GM23338 (cell line): ENCODE measurements at places on chromosomes 7 and 10. TPM values are rescaled to one million over a fixed set of nuclear protein-coding genes. Genes with fewer than 3 reads are reported as not detected.
A peak's percentile ranks its signal among the peaks of the same experiment; 100 is the strongest.

OR2A42 gene
- 0.27 and 0.28 TPM in 2 replicates for total RNA-seq

ATP6V0E2 gene
- total RNA-seq, result 18.8 and 34.7 TPM in 2 replicates

DNAH11 gene
- 4.7 and 9.3 TPM in 2 replicates for total RNA-seq

CPVL gene
- 33.3 and 37.8 TPM in 2 replicates for total RNA-seq

SLC39A12 gene
- total RNA-seq, result not detected in 2 replicates

ZNF12 gene
- total RNA-seq, result 16.9 and 17.8 TPM in 2 replicates

CDC14C gene
- 0.17 and 0.54 TPM in 2 replicates for total RNA-seq

GNGT1 gene
- total RNA-seq, result not detected in 2 replicates

ZSCAN25 gene
- total RNA-seq, result 10.0 and 17.5 TPM in 2 replicates

ENTPD1 gene
- 2.0 and 2.3 TPM in 2 replicates for total RNA-seq

TAS2R5 gene
- total RNA-seq, result 5.1 and 5.8 TPM in 2 replicates

PUS7 gene
- total RNA-seq, result 54.3 and 62.2 TPM in 2 replicates

TSPAN33 gene
- 46.8 and 51.5 TPM in 2 replicates for total RNA-seq

DNA sequence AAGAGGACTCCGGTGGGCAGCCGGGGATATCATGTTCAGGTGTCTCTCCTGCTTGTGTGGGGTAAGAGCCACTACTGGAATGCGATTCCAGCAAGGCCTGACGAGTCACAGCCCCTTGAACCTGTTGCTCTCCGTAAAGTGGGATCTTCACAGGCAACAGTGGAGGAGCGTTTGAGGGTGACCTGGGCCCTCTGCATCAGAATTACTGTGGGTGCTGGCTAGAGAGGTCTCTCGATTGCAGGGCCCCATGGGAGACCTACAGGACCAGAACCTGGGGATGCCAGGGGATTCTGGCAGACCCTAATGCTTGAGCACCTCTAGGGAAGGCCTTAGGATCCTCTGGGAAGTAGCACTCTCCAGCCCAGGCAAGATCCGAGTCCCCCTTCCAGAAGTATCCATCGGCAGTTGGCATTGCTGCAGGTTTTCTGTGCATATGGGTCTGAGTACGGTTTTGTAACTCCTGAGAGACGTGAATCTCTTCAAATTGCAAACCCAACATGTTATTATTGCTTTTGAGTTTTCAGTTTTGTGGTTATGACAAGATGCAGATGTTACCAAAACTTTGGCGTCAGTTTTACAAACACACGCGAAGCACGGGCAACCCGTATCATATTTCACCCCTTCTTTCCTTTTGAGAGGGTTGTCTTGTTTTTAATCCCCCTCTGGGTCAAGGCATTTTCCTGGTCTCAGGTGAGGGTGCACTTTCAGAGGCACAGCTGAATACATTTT is 4.6 kb downstream of the MGMT start:
- no peak for DNase-seq
- no peaks in the 10 kb centered on the region for H3K27me3 ChIP-seq
- peaks cover 6% of the 10 kb centered on the region; the same call in 1 of the 2 replicates for H3K4me1 ChIP-seq
- no peak overlapping the region for H3K4me3 ChIP-seq
- H3K27ac ChIP-seq, result no peak overlapping the region
- no peaks in the 10 kb centered on the region for H3K36me3 ChIP-seq

DNA sequence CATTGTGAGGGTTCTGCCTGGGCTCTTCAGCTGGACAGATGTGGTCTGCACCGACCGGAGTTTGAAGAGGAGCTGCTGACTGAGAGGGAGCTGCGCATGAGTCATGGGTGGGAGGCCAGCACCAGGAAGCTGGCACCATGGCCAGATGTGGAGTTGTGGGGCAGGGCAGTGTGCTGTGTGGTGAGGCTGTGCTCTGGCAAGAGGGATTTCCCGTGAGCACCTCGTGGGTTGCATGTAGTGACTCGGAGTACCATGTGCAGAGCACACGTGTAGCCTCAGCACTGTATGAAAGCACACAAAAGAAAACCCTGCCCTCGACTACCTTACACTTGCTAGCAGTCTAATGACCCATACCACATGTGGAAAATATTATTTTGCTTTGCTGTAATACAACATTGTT is 103.4 kb downstream of the WNT2 start:
- H3K4me3 ChIP-seq, result no peak overlapping the region
- H3K36me3 ChIP-seq, result no peaks in the 10 kb centered on the region
- no peak overlapping the region for H3K27ac ChIP-seq
- no peaks in the 10 kb centered on the region for H3K4me1 ChIP-seq
- no peaks in the 10 kb centered on the region for H3K27me3 ChIP-seq

DNA sequence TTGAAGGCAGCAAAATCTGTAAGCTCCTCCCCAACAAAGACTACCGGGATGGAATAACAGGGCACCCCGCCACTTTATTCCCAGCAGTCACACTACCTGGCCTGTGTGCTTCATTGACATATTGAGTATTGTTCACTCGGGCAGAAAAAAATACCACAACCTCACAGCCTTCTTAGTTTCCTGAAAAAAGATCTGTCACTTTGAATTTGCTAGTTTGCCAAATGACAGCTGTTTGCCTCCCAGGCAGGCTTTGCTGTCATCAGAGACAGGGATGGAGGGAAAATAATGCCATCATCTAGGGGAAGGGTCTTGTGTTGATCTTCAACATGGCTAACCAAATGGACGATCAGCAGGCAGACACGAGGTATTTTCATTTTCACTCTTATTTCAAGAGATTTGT is 26.9 kb downstream of the BMPER start:
- H3K4me1 ChIP-seq, result peaks cover 9% of the 10 kb centered on the region
- no peak overlapping the region for H3K27ac ChIP-seq
- no peaks in the 10 kb centered on the region for H3K27me3 ChIP-seq
- H3K36me3 ChIP-seq, result no peaks in the 10 kb centered on the region

DNA sequence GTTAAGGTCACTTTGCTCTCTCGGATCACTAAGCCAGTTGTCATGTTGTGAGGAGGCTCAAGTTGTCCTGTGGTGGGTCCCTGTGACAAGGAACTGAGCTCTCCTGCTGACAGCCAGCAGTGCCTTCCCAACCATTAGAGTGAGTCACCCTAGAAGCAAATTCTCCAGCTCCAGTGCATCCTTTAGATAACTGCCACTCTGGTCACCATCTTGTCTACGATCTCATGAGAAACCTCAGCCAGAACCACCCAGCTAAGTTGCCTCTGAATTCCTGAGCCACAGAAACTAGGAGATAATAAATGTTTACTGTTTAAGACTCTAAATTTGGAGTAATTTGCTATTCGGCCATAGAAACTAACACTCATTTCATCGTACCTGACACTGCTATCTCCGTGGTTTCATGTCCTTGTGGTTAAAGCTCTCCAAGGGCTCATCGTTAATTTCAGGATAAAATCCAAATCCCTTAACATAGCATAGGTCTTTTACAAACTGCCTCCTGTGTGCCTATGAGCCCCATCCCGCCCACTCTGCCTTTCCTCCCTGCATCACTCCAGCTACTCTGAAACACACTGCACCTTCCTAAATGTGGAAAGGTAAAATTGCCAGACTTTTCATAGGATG is 56.5 kb upstream of the WIPF3 start:
- H3K4me1 ChIP-seq, result no peaks in the 10 kb centered on the region
- H3K36me3 ChIP-seq, result no peaks in the 10 kb centered on the region
- no peak overlapping the region for H3K4me3 ChIP-seq
- H3K27ac ChIP-seq, result no peak overlapping the region
- H3K27me3 ChIP-seq, result no peaks in the 10 kb centered on the region
- no peak for DNase-seq

- no peaks in the 10 kb centered on the region; the same call in 1 of the 2 replicates for H3K36me3 ChIP-seq
- no peaks in the 10 kb centered on the region for H3K27me3 ChIP-seq
- H3K27ac ChIP-seq, result no peak overlapping the region
- DNase-seq, result no peak
- no peaks in the 10 kb centered on the region for H3K4me1 ChIP-seq
- H3K4me3 ChIP-seq, result no peak overlapping the region
These were observed 28.9 kb downstream of the PPP1R3C start for GRCh38 chr10:91603931-91604331.

GRCh38 chr7:36171503-36171902 is 18.4 kb downstream of the EEPD1 start:
- no peak overlapping the region for H3K27ac ChIP-seq
- H3K4me3 ChIP-seq, result no peak overlapping the region
- no peak for DNase-seq
- peaks cover 7% of the 10 kb centered on the region for H3K4me1 ChIP-seq
- H3K27me3 ChIP-seq, result no peaks in the 10 kb centered on the region

GRCh38 chr7:28114056-28114455 is 66.5 kb downstream of the JAZF1 start:
- no peaks in the 10 kb centered on the region for H3K27me3 ChIP-seq
- H3K36me3 ChIP-seq, result no peaks in the 10 kb centered on the region
- H3K4me1 ChIP-seq, result no peaks in the 10 kb centered on the region; the same call in 1 of the 2 replicates
- H3K4me3 ChIP-seq, result no peak overlapping the region

GRCh38 chr10:33664070-33664469 is 329.6 kb upstream of the NRP1 start:
- no peaks in the 10 kb centered on the region for H3K27me3 ChIP-seq
- no peaks in the 10 kb centered on the region; the same call in 1 of the 2 replicates for H3K36me3 ChIP-seq
- H3K27ac ChIP-seq, result no peak overlapping the region

- no peaks in the 10 kb centered on the region for H3K4me1 ChIP-seq
- no peaks in the 10 kb centered on the region; the same call in 1 of the 2 replicates for H3K36me3 ChIP-seq
- no peak overlapping the region for H3K27ac ChIP-seq
- DNase-seq, result no peak
These were observed 37.0 kb downstream of the NRAP start for GRCh38 chr10:113626809-113627355.

DNA sequence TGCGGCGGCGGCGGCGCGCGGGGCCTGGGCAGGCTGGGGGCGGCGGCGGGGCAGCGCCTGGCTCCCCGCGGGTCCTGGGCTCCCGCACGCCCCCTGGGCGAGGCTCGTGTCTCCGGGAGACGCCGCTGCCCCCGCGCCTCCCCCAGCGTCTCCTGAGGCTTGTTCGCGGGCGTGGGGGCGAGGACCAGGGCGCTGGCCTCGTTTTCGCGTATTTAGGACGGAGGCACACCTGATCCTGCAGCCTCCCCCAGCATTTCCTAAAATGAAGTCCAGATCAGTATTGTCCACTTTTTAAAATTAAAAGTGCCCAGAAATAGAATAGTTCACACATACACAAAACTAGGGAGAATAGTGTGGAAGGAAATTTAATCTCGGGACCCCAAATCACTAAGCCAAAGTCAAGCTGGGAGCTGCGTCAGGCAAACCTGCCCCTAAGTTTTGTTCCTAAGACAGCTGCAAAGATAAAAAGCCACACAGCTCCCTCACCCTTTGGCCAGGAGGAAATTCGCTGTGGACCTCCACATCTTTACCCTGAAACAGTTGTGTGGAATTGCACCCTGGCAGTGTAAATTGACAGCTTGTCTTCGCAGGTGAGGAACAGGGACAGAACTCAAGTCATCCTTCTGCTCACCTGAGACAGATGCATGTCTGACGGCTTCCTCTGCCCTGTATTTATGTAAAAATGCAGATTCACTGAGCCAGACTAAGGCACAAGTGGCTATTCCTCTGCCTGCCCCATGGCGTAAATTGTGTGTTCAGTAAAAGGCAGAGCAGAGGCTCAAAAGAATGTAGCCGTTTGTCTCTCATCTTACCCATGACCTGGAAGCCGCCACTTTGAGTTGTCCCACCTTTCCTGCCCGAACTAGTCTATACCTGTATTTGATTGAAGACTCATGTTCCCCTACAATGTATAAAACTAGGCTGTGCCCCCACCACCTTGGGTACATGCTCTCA is 740 bp downstream of the GALNT11 start:
- no peak overlapping the region for H3K27ac ChIP-seq
- 0 out of 2 replicates have a peak, but pooled peaks cover 4% of the 10 kb centered on the region for H3K4me1 ChIP-seq
- H3K36me3 ChIP-seq, result peaks cover 5% of the 10 kb centered on the region; the same call in 1 of the 2 replicates
- peak overlapping the region; percentile 83 for H3K4me3 ChIP-seq
- no peak for DNase-seq
- peaks cover 12% of the 10 kb centered on the region; the same call in 1 of the 2 replicates for H3K27me3 ChIP-seq

DNA sequence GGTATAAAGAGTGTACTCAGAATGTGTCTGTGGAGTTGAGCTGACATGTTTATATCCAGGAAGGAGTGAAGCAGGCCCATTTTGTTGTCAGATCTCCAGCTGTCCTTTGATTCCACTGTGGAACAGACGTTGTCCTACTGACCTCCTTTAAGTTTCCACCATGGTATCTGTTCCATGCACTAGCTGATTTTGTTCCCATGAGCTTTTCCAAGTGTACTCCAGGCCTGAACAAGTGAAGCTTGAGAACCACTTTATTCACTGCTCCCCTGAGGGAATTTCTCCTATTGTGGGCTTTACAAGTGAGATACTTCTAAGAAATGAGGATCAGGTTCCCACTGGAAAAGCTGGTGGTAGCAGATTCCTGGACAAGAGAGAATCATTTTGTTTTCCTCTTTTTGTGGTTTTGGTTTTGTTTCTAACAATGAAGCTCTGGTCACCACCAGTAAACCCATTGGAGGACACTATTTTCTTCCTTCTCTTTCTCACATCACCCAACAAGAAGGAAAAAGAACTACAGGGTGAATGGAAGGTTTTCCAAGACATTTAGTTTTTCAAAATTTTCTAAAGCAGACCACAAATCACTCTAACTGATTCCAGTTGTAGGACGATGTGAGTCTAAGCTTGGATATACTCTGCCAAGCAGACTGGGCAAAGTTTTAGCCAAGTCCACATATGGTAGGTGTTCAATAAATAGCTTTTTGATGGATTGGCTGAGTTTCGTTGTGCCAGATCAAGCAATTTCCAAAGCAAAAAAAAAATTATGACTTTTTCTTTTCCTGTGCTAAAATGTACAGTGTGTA is 144.2 kb downstream of the JCAD start:
- no peaks in the 10 kb centered on the region for H3K36me3 ChIP-seq
- no peaks in the 10 kb centered on the region for H3K4me1 ChIP-seq
- DNase-seq, result no peak
- H3K27me3 ChIP-seq, result no peaks in the 10 kb centered on the region
- H3K27ac ChIP-seq, result no peak overlapping the region

- DNase-seq, result no peak
- no peaks in the 10 kb centered on the region for H3K27me3 ChIP-seq
- H3K4me3 ChIP-seq, result no peak overlapping the region
- H3K36me3 ChIP-seq, result no peaks in the 10 kb centered on the region
- H3K4me1 ChIP-seq, result no peaks in the 10 kb centered on the region
- no peak overlapping the region for H3K27ac ChIP-seq
These were observed 179.9 kb upstream of the CHRM2 start for GRCh38 chr7:136688601-136689000.

- no peak for DNase-seq
- H3K27ac ChIP-seq, result no peak overlapping the region
- no peak overlapping the region for H3K4me3 ChIP-seq
- H3K27me3 ChIP-seq, result no peaks in the 10 kb centered on the region
- H3K4me1 ChIP-seq, result no peaks in the 10 kb centered on the region
These were observed 196.6 kb downstream of the BBS9 start for GRCh38 chr7:33325754-33326484.

GRCh38 chr7:150735596-150736358 is 1.4 kb upstream of the GIMAP5 start:
- no peak overlapping the region for H3K4me3 ChIP-seq
- DNase-seq, result peak; percentile 96
- H3K27me3 ChIP-seq, result peaks cover 99% of the 10 kb centered on the region
- H3K4me1 ChIP-seq, result no peaks in the 10 kb centered on the region
